Activated CD8-positive, alpha-beta memory T cell treated with anti-CD3 and anti-CD28 coated beads for 4 hours (primary cell): ENCODE measurements at places on chromosomes 7 and 10.

DNA sequence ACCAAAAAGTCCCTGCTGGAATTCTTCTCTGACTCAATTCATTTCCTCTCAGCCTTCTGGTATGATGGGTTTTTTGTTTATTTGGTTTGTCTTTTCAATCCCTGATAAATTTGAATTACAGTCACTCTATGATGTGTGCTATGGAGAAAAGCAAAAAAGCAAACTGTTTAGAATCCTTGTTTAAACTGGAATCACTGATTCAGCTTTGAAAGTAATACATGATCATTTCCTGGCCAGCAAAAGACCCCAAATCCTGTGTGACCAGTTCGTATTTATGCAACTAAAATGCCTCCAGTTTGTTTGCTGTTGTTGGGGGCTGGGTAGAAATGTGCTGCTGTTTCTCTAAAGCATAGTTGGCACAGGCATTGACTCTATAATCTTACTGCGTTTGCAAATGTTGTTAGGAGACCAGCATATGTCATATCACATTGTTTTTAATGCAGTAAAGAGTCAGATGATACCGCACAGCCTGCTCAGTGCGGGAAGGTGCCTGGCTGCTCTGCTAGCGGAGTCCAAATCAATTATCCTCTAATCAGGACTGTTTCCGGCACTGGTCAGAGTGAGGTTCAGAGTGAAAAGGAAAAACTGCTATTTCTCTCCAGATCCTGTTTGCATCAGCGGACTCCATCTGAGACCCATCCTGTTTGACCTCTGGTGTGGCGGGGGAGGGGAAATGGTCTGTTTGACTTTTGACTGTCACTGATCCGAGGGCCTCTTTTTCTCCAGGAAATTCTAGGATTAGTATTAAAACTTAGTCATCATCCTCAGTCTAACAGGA is 40.6 kb upstream of the ADD3 start:
- DNase-seq, result no peak

- no peak for DNase-seq
These were observed 97.7 kb downstream of the TAF3 start for GRCh38 chr10:7915923-7916536.

GRCh38 chr7:74253835-74254128 is 417 bp downstream of the RFC2 start:
- DNase-seq, result no peak

DNA sequence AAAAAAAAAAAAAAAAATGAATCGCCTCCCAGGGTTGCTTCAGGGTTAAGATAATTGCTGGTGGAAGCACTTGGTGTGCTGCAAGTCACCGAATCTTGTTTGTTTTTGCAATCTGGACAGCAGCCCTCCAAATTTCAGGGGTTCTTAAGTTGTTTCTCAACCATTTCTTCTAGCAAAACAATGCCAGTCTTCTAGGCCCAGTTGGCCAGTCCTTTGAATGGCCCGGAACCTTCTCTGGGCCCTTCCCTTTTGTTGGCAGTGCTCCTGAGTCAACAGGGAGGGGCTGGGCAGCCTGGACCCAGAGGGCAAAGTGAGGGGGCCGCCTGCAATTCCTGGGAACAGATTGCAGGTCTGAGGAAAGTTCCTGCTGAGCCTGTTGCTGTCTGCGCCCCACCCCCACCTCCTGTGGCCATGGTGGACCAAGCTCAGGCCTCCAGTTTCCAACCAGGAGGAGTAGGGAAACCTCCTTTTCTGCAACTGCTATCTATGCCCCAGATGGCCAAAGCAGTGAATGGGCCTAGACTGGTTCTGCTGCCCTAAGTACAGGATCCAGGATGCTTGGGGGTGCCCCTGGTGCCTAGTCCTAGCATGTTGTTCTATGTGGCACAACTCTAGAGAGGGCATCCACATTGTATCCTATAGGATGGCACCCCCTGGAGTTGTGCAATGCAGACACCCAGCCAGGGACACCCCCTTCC is 31.4 kb upstream of the PDCD4 start:
- DNase-seq, result no peak

- no peak for DNase-seq
These were observed 57.9 kb downstream of the ZNF438 start for GRCh38 chr10:30973737-30974136.

DNA sequence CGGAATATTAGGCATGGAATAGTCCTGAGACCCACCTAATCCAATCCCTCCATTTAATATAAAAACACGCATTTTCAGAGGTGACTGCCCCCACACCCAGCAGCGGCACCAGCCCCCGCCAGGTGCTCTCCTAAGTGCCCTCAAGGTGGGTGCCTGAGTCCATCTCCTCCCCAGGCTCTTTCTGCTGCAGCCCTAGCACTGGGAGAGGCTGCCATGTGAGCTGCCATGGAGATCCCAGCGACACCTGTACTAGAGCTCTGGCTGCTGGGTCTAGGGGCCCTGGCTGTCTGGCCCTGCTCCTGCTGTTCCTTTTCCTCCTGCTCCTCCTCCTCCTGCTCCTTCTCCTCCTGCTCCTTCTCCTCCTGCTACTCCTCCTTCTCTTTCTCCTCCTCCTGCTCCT is 191.1 kb upstream of the BMPER start:
- DNase-seq, result no peak

DNA sequence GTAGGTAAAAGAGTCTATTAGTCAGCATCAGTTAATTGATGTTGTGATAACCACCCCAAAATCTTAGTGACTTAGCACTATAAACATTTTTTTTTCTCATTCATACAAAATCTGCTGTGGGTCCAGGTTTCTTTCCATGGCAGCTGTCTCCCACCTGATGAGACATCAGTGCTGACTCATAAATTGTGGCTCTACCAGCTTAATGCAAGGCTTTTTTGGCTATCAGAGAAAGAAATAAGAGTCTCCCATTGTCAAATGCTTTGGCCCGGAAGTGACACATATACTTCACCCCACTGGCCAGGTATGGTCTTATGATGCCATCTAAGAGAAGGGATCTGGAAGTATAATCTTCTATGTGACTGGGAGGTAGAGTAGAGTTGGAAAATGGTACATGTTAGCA is 14.5 kb downstream of the DNAJB9 start:
- no peak for DNase-seq

GRCh38 chr7:128497405-128497804 is 20.9 kb downstream of the METTL2B start:
- DNase-seq, result no peak

- DNase-seq, result no peak
These were observed 4.4 kb downstream of the UNC5B start for GRCh38 chr10:71216751-71217265.

DNA sequence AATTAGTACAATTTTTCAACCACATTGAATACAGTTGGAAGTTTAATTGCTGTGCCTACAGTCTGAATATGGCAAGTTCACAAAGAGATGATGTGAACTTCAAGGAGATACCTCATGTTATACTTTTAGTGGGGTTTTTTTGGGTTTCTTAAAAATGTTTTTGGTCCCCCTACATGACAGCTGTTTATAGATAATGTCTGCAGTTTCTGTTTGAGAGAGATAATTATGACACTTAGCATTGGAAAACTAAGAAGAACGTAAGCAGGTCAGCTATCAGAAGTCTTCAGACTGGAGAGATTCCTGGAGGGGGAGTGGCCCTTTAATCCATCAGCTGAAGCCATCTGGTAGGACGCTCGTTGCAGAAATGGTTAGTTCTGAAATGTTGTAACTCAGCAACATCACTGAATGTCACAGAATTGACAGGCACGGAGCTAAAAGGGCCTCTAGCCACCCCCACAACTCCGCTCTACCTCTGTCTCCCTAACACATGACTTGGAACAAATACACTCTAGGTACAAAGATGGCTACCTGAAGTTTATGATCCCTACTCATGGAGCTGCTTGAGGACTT is 29.0 kb downstream of the TIMM23 start:
- DNase-seq, result no peak
